Renal pelvis (tissue), 12 donors: ENCODE measurements at places on chromosomes 7 and 10.

GRCh38 chr10:49189422-49189821 lies 1.2 kb upstream of the TMEM273 start:
- DNase-seq: no peak

GRCh38 chr7:131100357-131101054 lies 227.2 kb upstream of the MKLN1 start:
- DNase-seq: no peak

GRCh38 chr10:94571081-94571480 lies 25.5 kb downstream of the HELLS start:
- no peak for DNase-seq

DNA sequence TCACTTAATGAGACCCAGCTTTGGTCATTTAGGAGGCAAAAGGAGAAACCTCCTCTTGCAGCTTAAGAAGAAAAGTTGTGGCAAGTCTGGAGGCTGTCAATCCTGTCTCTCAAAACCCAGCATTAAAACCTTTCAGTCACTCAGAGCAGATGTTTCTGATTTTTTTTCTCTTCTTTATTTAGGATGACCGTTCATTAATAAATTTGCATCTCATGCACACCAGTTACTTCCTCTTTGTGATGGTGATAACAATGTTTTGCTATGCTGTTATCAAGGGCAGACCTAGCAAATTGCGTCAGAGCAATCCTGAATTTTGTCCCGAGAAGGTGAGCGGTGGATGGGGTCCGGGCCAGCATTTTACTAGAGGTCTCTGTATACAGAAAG lies 32.0 kb downstream of the TMEM248 start:
- no peak for DNase-seq

- DNase-seq: no peak
These were observed 25.7 kb downstream of the C7orf25 start for GRCh38 chr7:42886129-42886528.

GRCh38 chr7:157274991-157275427 lies 61.8 kb upstream of the DNAJB6 start:
- no peak for DNase-seq

DNA sequence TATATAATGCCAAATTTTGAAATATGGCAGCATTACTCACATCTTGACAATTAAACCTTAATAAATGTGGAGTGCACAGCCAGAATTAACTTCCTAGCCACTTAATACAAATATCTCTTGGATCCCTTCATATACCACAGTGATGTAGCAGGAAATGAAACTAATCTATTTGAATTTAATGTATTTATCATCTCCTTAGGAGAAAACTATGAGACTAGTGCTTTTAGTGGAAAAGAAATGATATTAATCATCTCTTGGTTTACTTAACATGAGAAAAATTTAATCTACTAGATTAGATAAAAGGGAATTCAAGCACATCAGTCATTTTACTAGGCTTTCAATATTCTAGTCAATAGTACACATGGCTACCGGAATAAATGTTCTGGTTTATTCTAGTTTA lies 55.7 kb upstream of the GPR22 start:
- DNase-seq: no peak

DNA sequence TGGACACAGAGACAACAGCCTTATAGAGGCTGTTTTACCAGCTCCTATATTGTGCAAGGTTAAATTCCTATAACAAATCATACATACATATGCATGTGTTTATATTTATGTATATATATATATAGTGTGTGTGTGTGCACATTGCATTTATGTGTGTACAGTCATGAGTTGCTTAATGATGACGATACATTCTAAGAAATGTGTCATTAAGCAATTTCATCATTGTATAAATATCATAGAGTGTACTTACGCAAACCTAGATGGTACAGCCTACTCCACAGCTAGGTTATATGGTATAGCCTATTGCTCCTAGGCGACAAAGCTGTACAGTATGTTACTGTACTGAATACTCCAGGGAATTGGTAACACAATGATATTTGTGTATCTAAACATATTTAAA lies 30.1 kb upstream of the TNKS2 start:
- DNase-seq: no peak

DNA sequence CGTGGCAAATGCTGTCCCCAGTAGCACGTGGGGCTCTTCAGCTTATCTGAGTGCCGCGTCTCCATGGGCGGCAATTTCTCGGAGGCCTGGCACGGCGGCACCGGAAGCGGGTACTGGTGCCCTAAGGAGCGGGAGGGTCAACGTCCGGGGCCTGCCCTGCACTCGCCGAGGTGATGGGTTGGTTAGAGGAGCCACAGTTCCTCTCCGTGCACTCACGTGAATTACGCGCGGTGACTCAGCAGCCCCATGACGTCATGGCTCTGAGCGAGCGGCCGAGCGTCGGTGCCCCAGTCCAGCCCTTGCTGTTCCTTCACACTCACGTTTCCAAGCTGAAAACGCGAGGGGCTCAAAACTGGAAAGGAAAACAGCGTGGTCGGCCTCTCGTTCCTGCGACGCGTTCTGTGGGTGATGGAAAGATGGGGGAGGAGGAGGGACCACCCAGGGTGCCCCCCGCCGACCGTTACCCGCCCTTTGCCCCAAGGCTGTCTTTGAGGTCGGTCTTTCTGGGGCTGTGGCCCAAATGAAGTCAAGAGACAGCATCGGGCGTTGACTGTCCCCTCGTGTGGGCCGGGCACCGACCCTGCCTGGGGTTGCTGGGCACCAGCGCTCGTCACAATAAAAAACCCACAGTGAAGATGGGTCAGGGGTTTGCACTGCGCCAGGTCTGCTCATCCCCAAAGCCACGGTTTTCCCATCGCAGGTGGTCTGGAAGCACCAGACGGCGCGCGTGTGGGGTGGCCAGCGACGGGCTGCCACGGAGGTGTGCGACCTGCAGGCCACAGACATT lies 70.4 kb upstream of the CFAP46 start:
- DNase-seq: no peak

DNA sequence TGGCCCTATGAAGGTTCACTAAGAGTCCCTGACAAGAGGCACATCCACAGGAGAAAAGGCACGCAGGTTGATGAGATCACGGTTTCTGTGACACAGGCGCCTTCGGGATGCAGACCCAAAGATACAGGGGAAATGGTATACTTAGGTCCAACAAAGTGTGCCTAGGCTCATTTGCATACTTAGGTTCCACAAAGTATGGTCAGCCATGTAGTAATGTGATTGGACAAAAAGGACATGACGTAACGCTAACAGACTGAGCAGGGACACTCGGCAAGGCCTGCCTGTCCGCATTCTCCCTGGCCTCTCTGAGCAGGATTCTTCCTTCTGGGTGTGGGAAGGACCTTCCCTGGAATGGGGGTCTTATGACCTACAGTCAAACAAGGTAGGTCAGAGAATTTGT lies 190.6 kb downstream of the CELF2 start:
- DNase-seq: no peak

DNA sequence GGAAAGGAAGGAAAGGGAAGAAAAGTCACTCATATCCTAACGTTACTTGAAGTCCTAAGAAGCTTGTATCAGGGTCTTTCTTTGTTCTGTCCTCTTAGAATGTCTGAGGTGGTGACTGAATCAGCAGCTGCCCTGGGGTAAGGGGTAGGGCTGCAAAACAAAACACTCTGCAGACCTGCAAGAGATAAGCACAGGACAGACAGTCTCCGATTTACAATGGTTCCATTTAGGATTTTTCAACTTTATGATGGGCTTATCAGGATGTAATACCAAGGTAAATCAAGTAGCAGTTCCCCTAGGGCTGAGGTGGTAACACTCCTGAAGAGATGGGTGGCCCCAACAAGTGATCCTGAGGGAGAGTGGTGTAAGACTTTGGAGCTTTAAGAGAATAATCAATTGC lies 16.5 kb downstream of the KDM7A start:
- DNase-seq: no peak

DNA sequence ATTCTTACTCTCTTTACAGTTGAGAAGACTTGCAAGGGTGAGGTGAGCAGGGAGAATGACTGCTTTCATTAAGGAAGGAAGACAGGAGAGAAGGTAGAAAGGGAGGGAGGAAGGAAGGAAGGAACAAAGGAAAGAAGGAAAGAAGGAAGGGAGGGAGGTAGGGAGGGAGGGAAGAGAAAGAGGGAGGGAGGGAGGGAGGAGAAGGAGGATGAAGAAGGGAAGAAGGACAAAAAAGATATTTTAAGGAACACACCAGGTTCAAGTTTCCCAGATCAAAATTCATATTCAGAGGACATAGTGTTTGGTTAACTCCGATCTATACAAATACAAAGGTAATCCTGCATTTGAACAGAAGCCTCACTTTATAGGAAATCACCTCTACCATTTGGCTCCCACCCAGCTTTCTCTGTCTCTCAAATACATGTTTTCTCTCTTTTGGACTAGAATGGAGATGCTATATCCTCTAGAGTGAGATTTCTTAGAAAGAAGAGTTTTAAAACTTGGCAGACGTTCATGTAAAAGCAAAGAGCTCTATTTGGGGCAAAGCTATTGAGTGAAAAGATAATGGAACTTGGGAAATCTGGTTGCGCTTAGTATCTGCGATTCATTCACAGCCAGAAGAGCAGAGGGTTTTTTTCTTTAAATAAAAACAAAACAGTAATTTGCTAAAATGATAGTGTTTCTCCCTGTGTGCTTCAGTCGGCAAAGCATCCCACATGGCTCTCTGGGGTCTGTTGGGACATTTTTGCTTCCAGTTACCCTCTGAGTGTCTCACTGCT lies 261.9 kb upstream of the LYZL1 start:
- no peak for DNase-seq
